NCI-H510A treated with DMSO at 0.1 percent for 48 hours (cell line): ENCODE measurements at places on chromosomes 6 and 20.

DNA sequence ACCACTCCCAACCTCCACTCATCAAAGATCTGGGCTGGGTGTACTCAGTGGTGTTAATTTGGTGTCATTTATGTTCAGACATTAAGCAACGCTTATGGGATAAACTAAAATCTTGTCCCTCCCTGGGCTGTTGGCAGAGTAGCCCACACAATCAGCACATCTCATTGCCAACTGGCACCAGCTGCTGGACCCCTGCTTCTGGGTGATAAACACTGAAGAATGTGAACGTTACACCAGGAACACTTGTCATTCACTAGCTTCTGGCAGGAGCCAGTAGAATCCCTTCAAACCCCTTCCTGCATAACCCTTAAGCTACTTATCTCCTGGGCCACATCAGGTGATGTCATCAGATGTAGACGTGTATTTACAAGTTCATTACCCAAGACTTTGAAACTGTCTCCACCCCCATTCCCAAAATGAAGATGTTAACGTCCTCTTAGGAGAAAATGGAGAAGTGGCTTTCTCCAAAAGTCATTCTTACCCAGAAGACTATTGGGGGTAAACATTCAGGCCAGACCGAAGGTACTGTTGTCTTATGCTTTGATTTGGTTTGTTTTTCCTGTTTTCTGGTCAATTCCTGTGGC, 107.8 kb upstream of the CD93 start:
- DNase-seq = no peak

- no peak for DNase-seq
Observed at GRCh38 chr6:44806656-44807055, 419.1 kb downstream of the CDC5L start.

GRCh38 chr6:158860279-158860865, 41.2 kb upstream of the EZR start:
- no peak for DNase-seq

GRCh38 chr20:1667502-1668085, 10.0 kb upstream of the SIRPG start:
- no peak for DNase-seq

DNA sequence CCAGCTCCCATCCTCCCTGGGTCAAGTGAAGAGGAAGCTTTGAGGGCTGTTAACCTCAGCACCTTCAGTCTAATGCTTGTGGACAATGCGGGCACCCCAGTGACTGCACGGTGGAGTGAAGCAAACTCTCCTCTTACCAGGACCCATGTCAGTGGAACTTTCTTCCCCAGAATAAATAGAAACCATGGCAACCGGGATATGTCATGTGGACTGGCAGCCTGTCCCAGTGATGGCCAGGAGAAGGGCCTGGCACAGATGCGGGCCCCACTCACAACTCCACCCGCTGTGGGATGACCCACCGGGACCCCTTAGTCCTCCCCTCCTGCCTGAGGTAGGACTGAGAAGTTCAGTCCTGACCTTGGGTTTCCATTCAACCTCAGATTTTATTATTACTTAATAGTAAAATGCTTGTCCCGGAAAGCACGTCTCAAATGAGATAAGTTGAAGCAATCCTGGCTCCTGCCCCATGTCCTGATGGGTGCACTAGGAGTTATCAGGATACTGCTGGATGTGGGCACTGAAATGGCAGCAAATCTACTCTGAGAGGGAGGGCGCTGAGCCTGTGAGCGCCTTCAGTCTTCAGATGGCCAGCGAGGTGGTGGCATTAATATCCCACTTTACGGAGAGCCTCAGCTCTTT, 23.5 kb downstream of the TOX2 start:
- no peak for DNase-seq

DNA sequence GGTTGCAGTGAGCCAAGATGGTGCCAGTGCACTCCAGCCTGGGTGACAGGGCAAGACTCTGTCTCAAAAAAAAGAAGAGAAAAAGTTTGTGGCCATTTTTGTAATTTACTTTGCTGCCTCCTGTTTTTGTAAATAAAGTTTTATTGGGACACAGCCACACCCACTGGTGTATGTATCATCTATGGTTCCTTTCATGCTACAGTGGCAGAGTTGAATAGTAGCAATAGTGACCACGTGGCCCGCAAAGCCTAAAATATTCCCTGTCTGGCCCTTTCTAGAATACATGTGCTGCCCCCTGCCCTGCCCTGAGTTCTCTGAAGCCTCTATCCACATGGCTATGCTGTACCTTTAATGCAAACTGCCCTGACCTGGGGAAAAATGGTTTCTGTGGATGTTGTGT, 75.3 kb upstream of the ZNF133 start:
- DNase-seq = no peak

- no peak for DNase-seq
Observed at GRCh38 chr6:161079566-161080262, 88.1 kb downstream of the MAP3K4 start.

- no peak for DNase-seq
Observed at GRCh38 chr6:22101163-22101562, 195.7 kb downstream of the PRL start.

GRCh38 chr20:24987873-24988835, 4.4 kb downstream of the APMAP start:
- DNase-seq = no peak

- DNase-seq = no peak
Observed at GRCh38 chr20:60102665-60103210, 144.5 kb downstream of the CDH26 start.

DNA sequence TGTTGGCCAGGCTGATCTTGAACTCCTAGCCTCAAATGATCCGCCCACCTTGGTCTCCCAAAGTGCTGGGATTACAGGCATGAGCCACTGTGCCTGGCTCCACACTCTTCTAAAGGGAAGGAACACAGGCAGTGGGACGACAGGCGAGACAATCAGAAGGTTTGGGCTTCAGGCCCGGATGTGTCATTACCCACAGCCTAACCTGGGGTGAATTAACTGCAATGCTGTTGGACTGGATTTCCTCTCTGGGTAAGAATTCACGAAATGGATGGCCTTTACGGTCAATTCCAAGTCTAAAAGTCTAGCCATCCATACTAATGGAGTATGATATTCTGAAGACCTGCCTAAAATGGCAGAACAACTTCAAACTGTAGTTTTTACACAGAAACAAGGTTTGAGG, 83.7 kb upstream of the CCDC28A start:
- no peak for DNase-seq

DNA sequence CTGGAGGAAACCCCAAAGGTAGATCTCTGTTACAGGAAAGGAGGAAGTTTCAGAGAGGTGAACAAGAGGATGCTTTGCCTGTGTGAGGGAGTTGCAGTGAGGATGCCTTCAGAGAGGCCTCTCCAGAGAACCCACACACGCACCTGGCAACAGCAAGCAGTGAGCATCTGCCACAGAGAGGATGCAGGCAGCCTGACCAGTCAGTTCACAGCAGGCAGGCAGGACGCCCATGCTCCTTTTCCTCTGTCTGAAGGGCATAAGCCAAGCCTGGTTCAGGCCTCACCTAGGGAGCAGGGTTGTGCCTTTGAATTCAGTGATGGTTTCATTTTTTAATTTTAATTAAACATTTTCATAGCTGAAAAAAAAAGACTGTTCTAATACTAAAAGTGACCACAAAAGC, 346.0 kb upstream of the MARCKS start:
- DNase-seq = no peak

DNA sequence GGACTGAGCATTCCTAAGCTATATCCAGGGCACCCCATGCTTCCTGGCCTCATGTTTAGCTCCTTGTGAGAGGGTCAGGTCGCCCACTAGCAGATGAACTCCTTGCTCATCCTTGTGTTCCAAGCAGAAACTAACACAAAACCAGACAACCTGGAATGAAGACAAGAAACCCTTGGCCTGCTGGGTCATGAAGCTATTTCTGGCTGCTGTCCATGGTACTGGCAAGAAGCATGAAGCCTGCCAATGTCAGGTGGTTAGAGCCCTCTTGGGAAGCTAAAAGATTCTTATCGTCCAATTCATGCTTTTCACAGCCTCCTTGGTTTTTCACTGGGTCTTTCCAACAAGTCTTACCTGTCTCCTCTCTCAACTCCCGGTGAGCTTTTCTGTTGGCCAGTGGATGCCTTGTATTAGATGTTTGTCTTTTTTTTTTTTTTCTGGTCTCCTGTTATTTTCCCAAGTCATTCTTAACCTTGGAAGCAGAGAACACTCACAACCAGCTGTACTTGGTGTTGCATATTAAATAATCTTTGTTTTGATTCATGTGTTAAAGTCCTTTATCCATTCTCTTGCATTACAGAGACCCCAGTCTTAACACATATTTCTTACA, 180.3 kb downstream of the ANKRD60 start:
- DNase-seq = no peak

- no peak for DNase-seq
Observed at GRCh38 chr6:125013938-125014660, 51.9 kb downstream of the RNF217 start.

GRCh38 chr20:54362283-54362682, 113.1 kb upstream of the DOK5 start:
- no peak for DNase-seq

- no peak for DNase-seq
Observed at GRCh38 chr6:19470333-19470732, 366.8 kb upstream of the ID4 start.

DNA sequence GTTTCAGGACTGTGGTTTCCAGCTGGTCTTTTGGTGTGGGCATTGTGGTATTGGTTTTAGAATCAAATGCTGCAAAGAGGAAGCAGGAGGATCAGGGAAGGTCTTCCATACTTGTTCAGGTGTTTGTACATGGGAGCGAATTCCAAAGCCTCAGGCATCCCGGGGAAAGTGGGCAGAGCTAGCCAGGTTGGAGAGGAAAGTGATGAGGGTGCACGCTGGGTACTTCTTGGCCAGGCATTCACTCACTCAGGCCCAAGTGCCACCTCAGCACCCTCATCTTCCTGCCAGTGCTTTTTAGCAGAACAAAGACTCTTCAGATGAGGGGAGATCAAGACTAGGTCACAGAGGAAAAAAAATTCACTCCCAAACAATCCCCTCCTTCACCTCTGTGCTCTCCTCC, 241.1 kb upstream of the TBX18 start:
- no peak for DNase-seq

GRCh38 chr20:52031206-52031562, 160.4 kb downstream of the ZFP64 start:
- no peak for DNase-seq

- no peak for DNase-seq
Observed at GRCh38 chr20:20555838-20556237, 156.6 kb downstream of the RALGAPA2 start.

DNA sequence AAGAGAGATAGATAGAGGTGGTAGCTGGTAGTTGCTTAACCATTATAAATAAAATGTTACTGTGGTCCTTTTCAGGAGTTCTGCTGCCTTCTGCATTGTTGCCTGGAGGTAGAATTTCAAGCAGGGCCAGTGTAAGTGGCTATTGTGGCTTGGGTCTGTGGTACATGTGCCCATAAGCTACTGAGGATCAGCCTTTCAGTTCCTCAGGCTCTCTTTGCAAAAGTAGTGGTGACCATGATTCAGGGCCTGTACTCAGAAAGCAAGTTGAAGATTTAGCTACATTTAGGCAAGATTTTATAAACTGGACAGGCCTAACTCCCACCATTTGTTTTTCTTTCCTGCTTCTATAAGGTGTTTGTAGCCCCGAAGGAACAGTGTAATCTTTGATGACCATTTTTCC, 199.0 kb downstream of the PDE7B start:
- DNase-seq = no peak

DNA sequence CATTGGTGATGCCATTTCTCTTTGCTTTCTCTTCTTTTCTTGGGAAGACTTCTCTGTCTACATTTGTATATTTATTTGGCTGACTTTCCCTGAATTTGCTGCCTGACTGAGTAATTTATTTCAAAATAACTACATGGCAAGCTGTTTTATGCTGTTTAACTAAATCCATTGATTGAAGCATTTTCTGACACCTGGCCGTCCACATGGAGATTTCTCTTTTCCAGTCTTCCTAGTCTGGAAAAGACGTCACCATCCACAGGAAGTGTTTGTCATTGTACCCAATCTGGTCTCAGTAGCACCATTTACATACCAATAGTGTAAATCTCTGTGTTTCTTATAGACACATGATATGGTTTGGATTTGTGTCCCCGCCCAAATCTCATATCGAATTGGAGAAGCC, 9.2 kb upstream of the MAS1L start:
- no peak for DNase-seq

DNA sequence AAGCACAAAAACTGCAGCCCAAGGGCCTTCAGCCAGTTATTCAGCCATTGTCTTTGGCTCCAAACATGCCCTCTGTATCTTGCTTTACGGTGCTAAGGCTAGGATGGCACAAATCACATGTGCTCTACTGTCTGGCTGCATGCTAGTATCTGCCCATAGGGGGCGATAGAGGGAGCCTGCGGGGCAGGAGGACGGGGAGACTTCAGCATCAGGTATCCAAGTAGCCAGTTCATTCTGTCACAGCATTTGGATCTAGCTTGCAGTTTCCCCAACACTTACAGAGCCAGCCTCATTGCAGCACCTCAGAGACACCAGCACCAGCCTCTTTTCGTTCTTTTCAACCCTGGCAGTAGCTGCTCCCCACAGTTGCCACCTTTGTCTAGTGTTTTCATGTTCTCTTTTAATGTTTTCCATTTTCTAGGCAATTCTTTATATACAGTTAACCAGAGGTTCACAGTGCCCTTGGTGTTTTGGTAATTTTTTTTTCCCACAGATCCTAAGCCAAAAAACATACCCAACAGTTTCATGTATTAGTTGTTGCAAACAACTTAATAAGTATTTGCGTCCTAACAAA, 705.9 kb downstream of the PTPRT start:
- DNase-seq = no peak

- no peak for DNase-seq
Observed at GRCh38 chr6:107991061-107991460, 33.1 kb upstream of the SEC63 start.
